NCI-H1436 treated with DMSO at 0.1 percent for 48 hours (cell line): ENCODE measurements at places on chromosomes 6 and 20.

GRCh38 chr20:63881451-63882226, 13.3 kb upstream of the DNAJC5 start:
- DNase-seq, result no peak

DNA sequence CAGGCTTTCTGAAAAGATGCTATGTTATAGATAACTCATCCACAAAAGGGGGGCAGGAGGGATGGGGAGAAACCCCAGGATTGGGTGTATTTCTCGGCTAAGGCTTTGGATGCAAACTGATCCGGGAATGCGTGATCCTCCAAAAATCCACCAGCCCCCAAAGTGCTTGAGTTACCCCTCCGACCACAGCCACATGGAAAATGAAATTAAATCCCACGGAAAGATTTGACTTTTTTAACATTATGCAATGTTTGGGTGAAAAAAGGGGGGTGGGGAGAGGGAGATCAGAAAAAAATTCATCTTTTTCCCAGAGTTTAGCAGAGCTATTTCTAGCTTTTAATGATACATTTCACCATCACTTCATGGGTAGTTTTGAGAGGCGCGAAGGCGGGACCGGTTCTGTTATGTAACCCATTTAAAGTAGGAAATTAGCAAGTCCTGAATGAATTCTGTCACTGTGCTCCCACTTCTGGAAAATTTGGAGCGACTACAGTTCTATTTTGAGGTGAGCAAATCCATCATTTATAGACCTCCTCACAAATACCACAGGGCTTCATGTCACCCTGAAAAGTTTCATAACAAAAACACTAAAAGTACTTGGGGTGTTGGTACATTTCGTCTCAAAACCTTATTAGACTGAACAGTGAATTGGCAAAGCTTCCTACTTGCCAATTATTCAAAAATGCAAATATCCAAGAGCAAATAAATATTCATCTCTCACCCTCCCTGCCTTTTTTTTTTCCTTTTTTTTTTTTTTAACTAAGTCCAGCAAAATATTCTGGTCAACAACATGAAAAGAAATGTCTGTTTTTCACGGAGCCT, 51.9 kb upstream of the NFATC2 start:
- DNase-seq, result no peak

GRCh38 chr6:114541794-114542193, 199.0 kb upstream of the HS3ST5 start:
- DNase-seq, result no peak

DNA sequence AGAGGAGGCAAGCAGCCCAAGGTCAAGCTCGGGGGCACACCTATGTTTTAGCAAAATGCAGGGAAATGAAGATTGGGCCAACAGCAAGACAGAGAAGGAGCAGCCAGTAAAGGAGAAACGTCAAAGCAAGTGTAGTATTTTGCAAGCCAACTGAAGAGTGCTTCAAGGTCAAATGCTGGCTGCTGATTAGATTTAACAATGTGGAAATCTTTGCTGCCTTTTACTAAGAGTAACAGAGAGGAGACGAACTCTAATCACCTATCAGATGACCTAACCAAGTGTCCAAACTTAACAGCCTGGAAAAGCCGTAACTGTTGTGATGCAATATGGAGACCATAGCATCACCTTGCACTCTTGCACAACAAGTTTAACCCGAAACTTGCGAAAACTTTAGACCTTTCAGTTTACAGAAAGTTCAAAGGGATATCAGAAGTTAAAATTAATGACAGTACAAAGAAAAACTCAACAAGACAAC, 30.4 kb downstream of the AKIRIN2 start:
- no peak for DNase-seq

- no peak for DNase-seq
Observed at GRCh38 chr6:43838276-43839036, 68.4 kb downstream of the VEGFA start.

DNA sequence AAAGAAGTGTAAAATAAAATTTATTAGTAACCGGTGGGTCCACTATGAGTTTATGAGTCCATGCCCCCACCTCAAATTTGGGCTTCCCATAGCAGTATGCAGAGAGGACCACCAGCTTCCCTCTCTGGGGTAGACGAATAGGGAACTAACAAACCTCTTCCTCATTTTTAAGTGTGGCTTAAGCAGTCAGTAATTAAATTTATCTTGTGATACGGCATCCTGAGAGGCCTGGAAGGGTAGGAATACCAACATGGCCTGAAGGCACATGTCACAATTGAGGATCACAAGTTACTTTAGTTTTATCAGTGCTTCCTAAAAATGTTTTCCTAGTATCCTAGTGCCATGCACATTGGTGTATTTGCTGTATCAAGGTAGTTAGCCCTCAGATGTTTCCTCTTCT, 239.9 kb downstream of the HIVEP2 start:
- DNase-seq, result no peak

- DNase-seq, result no peak
Observed at GRCh38 chr6:76381612-76382011, 309.1 kb upstream of the IMPG1 start.

DNA sequence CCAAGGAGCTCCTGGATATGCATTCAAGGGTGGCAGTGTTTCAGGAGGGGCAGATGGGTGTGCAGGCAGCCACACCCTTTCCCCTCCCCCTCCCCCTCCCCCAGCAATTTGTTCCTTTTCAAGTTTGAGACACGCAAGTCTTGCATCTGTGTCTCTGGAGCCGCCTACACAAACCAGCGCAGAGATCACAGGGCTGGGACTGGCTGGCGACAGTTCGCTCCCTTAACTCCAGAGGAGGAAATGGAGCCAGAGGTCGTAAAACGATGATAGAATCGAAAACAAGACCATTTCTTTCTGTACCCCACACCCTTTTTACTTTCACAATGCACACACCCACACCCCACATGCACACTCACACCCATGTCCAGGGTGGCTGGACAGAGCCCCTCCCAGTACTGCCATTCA, 163.1 kb downstream of the LY86 start:
- no peak for DNase-seq

GRCh38 chr20:48606841-48607543, 220.8 kb downstream of the PREX1 start:
- no peak for DNase-seq

DNA sequence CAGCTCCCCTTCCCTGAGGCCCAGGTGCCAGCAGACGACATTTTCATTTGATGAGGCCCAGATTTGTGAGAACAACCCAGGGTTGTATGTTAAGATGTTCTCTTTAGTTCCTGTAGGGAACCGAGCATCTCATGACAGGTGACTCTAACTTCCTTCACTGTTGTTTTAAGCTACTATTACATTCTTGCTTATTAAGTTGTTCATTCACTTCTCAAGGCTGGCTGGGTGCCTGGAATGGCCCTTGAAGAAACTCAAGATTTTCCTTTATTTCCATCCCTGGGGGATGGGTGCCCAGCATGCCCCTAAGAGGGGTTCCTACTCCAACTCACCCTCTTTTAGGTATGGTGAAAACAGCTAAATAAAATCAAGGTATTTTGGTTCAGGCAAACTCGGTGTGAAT, 111.5 kb upstream of the SYNDIG1 start:
- no peak for DNase-seq

GRCh38 chr6:166693880-166694279, 66.8 kb upstream of the RPS6KA2 start:
- DNase-seq, result no peak

DNA sequence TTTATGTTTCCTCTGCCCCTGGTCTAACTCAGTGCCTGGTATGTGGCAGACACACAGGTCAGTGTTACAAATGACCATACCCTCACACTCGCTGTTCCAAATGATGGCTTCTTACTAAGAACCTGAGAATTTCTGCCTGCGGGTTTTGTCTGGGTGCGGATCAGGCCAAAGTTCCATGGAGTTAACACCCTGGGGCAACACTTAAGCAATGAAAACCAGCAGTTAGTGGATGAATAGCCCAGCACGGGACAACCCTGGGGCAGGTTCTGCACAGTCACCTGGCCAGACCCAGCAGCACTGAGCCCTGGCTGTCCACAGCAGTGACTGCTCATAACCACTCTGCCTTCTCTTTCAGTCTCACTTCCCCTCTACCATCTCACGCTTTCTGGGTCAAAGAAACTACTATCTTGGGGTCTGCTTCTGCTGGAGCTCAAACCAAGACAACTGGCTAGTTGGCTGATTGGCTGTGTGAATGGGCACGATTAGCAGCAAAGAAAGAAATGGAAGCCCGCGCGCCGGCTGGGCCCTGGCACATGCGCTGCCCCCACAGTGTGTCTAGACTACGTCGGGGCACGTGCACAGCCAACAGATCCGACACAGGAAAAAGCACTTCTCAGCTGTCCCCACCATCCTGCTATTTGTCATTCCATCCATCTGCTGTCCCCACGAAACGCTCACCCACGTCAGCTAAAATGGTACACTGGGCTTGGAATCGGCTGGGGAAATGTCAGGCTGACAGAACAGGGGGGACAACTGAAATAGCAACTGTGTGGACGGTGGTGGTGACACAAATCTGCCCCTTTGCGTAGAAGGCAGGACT, 36.6 kb downstream of the MGME1 start:
- DNase-seq, result no peak

DNA sequence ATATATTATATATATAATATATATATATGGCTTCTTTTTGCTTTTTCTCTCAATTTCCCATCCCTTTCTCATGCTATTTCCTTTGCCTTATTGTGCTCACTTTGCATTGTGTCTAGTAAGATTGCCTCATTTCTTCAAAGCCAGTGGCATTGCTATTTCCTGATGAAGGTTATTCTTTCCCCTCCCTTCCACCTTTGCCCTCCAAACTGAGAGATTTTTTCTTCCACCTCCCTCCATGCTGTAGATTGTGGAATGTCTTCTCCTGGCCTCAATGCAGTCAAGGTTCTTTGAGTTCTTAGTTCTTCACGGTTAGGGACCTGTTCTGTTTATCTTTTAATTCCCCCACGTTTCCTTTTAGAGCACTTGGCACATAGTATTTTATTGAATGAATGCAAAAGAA, 17.2 kb downstream of the SH3BGRL2 start:
- no peak for DNase-seq
